ENCODE measurements at places on chromosomes 11 and 22. TPM values are rescaled to one million over a fixed set of nuclear protein-coding genes. Genes with fewer than 3 reads are reported as not detected.

The RAB3IL1 gene
- total RNA-seq, result 2.0 TPM

The GRIA4 gene
- not detected for total RNA-seq

The NEU3 gene
- total RNA-seq, result 12.4 TPM

The MYOD1 gene
- not detected for total RNA-seq

The C11orf21 gene
- not detected for total RNA-seq

The MS4A6E gene
- total RNA-seq, result not detected

The NRGN gene
- total RNA-seq, result 2.6 TPM

The OR51B2 gene
- not detected for total RNA-seq

Measured in vein endothelial cell (primary cell).